Heart right ventricle (tissue), 16 donors: ENCODE measurements at places on chromosomes 3 and 15. TPM values are rescaled to one million over a fixed set of nuclear protein-coding genes. Genes with fewer than 3 reads are reported as not detected.

DNA sequence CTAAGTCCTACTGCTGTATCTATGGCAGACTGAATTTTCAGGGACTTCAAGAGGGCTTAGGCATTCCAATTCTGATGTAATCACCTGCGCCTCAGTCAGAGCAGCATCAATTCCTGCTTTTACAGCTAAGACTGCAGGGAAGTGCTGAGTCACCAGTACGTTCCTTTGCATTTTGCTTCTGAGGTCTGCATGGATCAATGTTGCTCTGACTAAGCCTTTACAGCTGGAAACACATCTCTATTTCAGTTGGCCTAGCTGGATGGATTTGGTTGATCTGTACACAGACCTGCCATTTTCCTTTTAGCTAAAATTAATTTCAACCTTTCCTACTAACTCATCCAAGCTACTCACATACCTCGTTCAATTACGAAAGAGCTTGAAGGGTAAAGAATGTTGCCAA lies 51.3 kb downstream of the ETV5 start:
- no peak for DNase-seq

Gene INSYN1
- 191 TPM for total RNA-seq

- DNase-seq: no peak
Observed at GRCh38 chr3:24136624-24137310, 191.7 kb downstream of the NR1D2 start.

GRCh38 chr3:23667536-23668429 lies 138.0 kb upstream of the UBE2E1 start:
- DNase-seq: no peak
